Purkinje cell (primary cell): ENCODE measurements at places on chromosomes 16 and 17. TPM values are rescaled to one million over a fixed set of nuclear protein-coding genes. Genes with fewer than 3 reads are reported as not detected.

TP53TG3E gene
- not detected in 2 replicates for polyA plus RNA-seq

TBC1D28 gene
- polyA plus RNA-seq: not detected in 2 replicates

CDK12 gene
- 4.1 and 4.6 TPM in 2 replicates for polyA plus RNA-seq

LHX1 gene
- polyA plus RNA-seq: 61.8 and 88.3 TPM in 2 replicates

KCNJ2 gene
- 0.09 and 2.2 TPM in 2 replicates for polyA plus RNA-seq

GAS7 gene
- 5.0 and 28.4 TPM in 2 replicates for polyA plus RNA-seq

LITAFD gene
- not detected in 2 replicates for polyA plus RNA-seq

KRT9 gene
- not detected in 2 replicates for polyA plus RNA-seq

FAM171A2 gene
- polyA plus RNA-seq: 0.27 and 0.59 TPM in 2 replicates

HYDIN gene
- polyA plus RNA-seq: 0.80 and 1.9 TPM in 2 replicates

C16orf46 gene
- 3.2 and 5.8 TPM in 2 replicates for polyA plus RNA-seq

CD300A gene
- not detected in 2 replicates for polyA plus RNA-seq

TBX2 gene
- not detected in 2 replicates for polyA plus RNA-seq

CETP gene
- not detected in 2 replicates for polyA plus RNA-seq

SOX8 gene
- 0.12 and 0.13 TPM in 2 replicates for polyA plus RNA-seq

CNTNAP4 gene
- polyA plus RNA-seq: 2.1 and 2.9 TPM in 2 replicates

LAT gene
- polyA plus RNA-seq: 4.9 TPM in 1 of 2 replicates, not detected in the other

TPSD1 gene
- not detected in 2 replicates for polyA plus RNA-seq

HOXB6 gene
- not detected in 2 replicates for polyA plus RNA-seq

TBC1D3 gene
- 0.78 TPM in 1 of 2 replicates, not detected in the other for polyA plus RNA-seq

ZNF287 gene
- polyA plus RNA-seq: 5.3 and 18.5 TPM in 2 replicates

SCGB1C2 gene
- not detected in 2 replicates for polyA plus RNA-seq

KCTD19 gene
- not detected in 2 replicates for polyA plus RNA-seq

PRAC1 gene
- not detected in 2 replicates for polyA plus RNA-seq

MT1M gene
- polyA plus RNA-seq: 3.7 and 6.7 TPM in 2 replicates

SLC16A11 gene
- not detected in 2 replicates for polyA plus RNA-seq

TMEM231 gene
- polyA plus RNA-seq: 6.5 and 8.3 TPM in 2 replicates

SOX9 gene
- polyA plus RNA-seq: 14.8 and 16.5 TPM in 2 replicates

MPV17L gene
- polyA plus RNA-seq: 3.0 and 4.5 TPM in 2 replicates

KRTAP4-5 gene
- not detected in 2 replicates for polyA plus RNA-seq

GSDMA gene
- polyA plus RNA-seq: not detected in 2 replicates

TMEM238L gene
- polyA plus RNA-seq: not detected in 2 replicates

PRAC2 gene
- polyA plus RNA-seq: not detected in 2 replicates

SMIM22 gene
- polyA plus RNA-seq: not detected in 2 replicates

KRT16 gene
- polyA plus RNA-seq: 0.52 and 0.63 TPM in 2 replicates

KLHL10 gene
- not detected in 2 replicates for polyA plus RNA-seq

MPP3 gene
- polyA plus RNA-seq: 0.47 and 2.2 TPM in 2 replicates

UTS2R gene
- polyA plus RNA-seq: not detected in 2 replicates

CIAO2B gene
- 100 and 132 TPM in 2 replicates for polyA plus RNA-seq

TBC1D3B gene
- polyA plus RNA-seq: not detected in 2 replicates

SEPTIN1 gene
- not detected in 2 replicates for polyA plus RNA-seq

NPIPB13 gene
- polyA plus RNA-seq: 0.17 and 0.21 TPM in 2 replicates

TSC2 gene
- polyA plus RNA-seq: 31.7 and 32.6 TPM in 2 replicates

SLC5A11 gene
- polyA plus RNA-seq: 18.1 and 21.3 TPM in 2 replicates

OR4D1 gene
- polyA plus RNA-seq: 0.48 TPM in 1 of 2 replicates, not detected in the other

KRTAP9-8 gene
- not detected in 2 replicates for polyA plus RNA-seq

GHDC gene
- 0.25 and 1.2 TPM in 2 replicates for polyA plus RNA-seq

PIRT gene
- 0.20 and 0.95 TPM in 2 replicates for polyA plus RNA-seq

PHB1 gene
- polyA plus RNA-seq: 30.5 and 69.4 TPM in 2 replicates

TMIGD1 gene
- not detected in 2 replicates for polyA plus RNA-seq

RASD1 gene
- polyA plus RNA-seq: 32.2 and 55.2 TPM in 2 replicates
